ENCODE measurements at places on chromosomes 11 and 22.

DNA sequence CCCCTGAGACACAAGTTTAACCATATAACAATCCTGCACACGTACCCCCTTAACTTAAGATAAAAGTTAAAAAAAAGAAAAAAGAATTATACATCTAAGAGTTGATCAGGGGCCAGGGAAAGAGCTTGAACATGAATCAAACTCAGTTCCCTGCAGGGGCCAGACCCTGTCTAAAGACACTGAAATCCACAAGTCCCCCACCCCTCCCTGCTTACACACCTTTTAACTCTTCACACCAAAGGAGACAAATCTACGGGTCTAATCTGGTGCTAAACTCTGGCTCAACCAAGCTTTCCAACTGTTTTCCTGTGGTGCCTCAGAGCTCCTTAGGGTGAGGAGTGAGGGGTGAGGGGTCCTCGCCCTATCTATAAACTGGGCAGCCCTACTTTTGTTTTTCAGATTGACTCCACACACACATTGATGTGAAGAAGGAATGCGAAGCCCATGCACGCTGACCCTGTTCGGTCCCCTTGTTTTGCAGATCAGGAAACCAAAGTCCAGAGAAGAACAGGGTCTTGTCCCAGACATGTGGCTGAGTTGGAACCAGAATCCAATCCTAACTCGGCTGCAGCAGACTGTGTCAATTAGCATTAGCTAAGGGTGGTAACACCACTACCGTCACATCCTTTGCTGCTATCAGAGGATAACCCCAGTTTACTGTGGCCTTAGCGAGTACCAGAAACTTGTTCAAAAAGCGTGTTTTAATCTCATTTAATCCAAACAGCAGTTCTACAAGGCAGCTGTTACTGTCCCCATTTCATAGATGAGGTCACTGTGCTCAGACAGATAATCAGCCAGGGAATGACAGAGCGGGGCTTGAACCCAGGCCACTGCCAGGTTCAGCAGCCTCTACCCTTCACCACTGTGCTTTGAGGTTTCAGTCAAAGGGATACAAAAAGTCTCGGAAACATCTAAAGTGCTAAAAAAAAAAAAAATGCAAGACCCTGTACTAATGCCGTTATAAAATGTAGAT, 145.2 kb upstream of the SYT13 start:
- DNase-seq, result no peak

DNA sequence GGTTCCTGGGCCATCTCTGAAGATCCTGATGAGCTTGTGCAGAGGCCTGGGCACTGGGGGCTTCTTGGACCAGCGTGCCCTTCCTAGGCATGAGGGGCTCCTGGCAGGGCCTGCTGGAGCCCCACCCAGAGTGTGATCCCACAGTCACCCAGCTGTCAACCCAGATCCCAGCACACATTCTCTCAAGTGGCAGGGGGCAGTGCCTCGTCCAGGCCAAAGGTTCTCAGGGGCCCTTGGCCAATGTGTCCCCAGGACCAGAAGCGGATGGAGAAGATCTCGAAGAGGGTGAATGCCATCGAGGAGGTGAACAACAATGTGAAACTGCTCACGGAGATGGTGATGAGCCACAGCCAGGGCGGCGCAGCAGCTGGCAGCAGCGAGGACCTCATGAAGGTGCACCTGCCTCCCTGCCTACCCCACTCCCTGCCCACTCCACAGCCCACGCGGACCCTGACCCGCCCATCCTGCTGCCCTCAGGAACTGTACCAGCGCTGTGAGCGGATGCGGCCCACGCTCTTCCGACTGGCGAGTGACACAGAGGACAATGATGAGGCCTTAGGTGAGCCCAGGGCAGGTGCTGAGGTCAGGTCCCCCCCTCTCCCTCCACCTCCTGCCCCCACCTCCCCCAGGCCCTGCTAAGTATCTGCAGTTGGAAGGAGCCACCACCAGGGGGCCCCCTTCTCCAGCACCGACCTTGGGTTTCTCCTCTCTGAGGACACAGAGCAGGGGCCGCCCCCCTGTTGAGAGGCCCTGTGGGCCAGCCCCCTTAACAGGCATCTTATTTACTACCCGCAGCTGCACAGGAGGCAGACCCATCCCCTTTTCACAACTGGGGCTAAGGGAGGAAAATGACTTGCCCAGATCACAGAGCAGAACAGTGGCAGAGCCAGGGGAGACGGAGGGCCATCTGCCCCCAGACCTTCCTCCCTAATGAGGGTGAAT, 14.7 kb downstream of the GGA1 start:
- DNase-seq, result peak; percentile 82

DNA sequence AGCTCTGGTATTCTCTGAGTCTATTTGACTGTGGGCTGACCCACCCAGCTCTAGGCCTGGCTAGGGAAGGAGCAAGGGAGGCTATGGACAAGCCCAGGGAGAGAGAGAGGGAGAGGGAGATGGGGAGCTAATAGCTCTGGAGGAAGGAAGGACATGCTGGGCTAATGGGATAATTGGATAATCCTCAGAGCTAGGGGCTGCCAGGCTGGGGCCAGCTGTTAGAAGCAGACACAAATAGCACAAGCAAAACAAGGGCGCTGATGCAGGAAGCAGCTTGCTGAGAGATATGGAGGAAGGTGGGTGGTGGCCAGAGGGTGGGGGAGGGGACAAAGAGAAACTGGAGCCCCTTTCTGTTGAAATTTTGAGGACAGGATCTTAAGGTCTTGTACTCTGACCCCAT, 23.2 kb downstream of the ADORA2A start:
- no peak for DNase-seq

DNA sequence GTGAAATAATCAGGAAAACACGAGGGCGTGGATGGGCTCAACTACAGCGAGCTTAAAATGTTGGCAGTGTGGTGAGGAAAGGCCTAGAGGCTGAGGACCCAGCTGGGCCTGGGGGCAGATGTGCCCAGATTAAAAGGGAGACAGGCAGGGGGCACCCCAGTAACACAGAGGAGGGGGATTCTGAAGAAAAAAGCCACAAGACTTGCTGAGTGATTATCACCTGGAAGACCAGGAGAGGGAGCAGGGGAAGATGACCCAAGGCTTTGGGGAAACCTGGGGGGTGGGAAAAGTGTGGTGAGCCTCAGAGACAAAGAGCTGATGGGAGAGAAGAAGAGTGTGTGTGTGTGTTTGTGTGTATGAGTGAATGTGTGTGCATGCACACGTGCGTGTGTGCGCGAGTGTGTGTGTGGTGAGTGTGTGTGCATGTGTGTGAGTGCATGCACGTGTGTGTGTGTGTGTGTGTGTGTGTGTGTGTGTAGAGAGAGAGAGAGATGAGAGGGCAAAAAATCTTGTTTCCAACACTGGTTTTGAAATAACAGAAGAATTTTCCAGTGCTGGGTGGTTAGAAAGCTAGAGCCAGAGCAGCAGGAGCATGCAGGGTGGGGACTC, 500.5 kb downstream of the BUD13 start:
- DNase-seq, result no peak

DNA sequence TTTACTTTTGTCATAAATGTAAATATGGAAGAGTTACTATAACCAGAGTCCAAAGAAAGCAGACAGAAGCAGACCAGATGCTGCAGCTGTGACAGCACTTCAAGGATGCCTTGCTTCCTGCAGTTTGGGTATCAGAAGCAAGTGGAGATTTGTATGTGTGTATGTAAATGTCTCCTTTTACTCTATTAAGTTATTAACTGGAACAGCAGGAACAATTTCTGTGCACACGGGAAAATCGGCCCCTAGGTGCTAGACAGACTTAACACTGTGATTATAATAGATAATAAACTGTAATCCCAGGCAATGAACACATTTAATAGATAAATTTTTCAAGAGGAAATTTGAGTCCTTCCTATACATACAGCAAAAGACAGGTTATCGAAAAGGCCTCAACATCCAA, 178.6 kb upstream of the PITPNB start:
- DNase-seq, result no peak

DNA sequence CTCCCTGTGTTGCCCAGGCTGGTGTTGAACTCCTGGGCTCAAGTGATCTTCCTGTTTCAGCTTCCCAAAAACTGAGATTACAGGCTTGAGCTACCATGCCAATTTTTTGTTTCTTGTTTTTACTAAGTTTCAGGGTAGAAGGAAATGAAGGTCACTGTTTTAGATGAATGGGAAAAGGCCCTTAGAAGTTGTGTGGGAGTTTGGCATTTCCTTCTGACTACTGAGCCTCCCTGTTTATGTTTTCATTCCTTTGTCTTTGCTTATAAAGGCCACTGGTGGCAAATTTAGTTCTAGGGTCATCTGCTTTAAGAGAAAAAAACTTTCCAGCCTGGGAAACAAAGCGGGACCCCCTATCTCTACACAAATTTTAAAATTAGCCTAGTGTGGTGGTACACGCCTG, 22.1 kb downstream of the SRPRA start:
- no peak for DNase-seq
